ENCODE measurements at places on chromosomes 7 and 10. TPM values are rescaled to one million over a fixed set of nuclear protein-coding genes. Genes with fewer than 3 reads are reported as not detected.
A peak's percentile ranks its signal among the peaks of the same experiment; 100 is the strongest.

COL13A1 gene
- 9.6 TPM for polyA plus RNA-seq

GHRHR gene
- not detected for polyA plus RNA-seq

CYP2E1 gene
- polyA plus RNA-seq = 1.3 TPM

DNA sequence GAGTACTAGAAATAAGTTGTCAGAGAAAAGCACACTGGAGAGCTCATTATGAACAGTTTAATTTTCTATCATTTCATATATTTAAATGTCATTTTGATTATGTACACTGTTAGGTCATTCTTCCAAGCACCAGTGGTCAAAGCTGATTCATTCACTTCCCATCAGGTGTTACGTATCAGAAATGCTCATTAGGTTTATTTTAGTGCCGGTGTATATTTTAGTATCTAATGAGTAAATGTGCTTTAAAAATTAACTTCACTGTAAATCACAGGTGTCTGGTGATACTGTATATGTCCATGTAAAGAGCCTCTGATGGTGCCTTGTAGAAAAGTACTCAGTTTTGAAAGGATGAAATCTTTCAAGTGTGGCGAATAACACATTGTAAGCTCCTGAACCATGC, 3.5 kb downstream of the DMTF1 start:
- no peak for DNase-seq
- peaks cover 17% of the 10 kb centered on the region for H3K4me1 ChIP-seq
- H3K4me3 ChIP-seq = no peak overlapping the region
- H3K36me3 ChIP-seq = peaks cover 2% of the 10 kb centered on the region
- H3K27ac ChIP-seq = no peak overlapping the region

DNA sequence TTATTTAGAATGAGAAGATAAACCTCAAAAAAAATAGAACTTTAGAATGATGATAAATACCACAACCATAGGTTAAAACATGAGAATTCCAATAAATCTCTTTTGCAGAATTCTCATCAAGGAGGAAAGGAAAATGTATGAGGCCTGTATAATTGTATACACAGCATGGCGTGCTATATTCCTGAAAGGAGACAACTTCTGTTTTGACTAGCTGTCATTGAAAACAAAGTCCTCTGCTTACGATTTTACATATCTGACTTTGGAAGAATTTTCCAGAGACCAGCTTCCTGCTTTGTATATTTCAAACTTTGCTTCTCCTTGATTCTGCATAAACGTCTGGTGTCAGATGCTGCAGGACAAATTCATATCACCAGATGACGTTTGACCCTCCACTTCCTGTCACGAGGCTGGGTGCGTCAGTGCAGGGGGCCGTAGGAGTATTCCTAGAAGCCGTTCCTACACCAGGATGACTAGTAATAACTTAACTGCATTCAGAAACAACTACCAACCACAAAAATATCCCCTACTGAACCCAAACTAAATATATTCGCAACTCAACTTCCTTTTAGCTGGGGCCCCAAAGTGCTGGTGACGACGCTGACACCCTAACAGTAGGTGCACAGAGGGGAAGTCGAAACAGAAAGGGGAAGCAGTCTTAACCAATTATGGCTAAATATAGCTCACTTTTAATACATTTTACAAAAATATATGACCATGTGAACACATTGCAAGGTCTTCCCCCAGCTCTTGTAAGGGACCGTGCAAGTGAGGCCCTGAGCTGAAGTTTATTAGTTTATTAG, 178.6 kb upstream of the INHBA start:
- H3K4me1 ChIP-seq = no peaks in the 10 kb centered on the region
- DNase-seq = peak; percentile 17
- H3K27ac ChIP-seq = no peak overlapping the region
- no peaks in the 10 kb centered on the region for H3K36me3 ChIP-seq
